A673 (cell line): ENCODE measurements at places on chromosomes 12 and 14.
A peak's percentile ranks its signal among the peaks of the same experiment; 100 is the strongest.

GRCh38 chr12:111066744-111067437 lies 146.5 kb upstream of the MYL2 start:
- DNase-seq, result peak; percentile 55

DNA sequence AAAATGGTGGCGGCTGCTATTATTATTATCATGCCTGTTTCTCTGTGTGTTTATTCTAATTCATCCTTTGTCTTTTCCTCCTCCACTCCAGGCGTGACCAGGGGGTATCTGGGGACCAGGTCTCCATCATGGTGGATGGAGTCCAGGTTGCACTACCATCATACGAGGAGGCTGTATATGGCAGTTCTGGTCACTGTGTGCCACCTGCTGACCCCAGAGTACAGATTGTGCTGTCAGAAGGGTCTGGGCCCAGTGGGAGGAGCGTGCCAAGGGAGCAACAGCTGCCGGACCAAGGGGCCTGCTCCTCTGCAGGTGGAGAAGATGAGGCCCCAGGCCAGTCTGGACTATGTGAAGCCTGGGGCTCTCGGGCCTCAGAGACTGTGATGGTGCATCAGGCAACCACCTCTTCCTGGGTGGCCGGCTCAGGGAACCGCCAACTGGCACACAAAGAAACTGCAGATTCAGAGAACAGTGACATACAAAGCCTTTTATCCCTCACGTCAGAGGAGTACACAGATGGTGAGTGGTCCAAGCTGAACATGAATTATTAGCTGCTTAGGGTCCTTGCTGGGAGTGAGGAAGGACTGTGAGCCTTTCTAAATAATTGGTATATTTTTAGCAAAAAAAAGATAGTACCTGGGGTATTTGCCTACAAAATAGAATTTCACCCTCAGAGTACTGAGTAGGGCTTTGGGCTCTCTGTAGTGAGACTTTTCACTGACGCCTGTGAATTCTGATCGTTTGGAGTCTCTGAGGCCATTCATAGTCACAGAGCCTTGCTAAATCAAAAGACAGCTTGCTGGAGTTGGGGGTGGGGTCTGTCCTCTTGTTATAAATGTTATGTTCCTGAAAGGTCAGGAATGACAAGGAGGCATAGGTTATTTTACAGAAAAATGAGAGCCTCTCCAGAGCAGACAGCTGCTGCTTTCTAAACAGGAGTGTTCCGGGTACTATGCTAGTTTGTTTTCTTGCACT lies 58.1 kb upstream of the SRSF5 start:
- no peak for DNase-seq

DNA sequence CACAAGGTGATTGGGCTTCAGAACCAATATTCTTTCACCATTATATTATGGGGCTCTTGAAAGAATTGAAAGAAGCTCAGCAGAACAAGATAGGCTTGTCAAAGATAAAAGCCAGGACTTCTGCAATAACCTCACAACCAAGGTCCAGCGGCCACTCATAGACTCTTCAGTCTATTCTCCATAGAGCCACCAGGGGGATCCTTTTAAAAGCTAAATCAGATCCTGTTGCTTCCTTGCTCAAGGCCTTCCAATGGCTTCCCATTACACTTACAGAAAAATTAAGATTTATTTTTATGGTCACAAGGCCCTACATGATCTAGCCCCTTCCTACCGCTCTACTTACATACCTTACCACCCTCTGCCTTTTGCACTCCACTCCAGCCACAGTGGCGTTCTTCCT lies 169.6 kb downstream of the C12orf42 start:
- peak; percentile 26 for DNase-seq

GRCh38 chr12:58588770-58589169 lies 331.5 kb downstream of the LRIG3 start:
- no peak for DNase-seq

GRCh38 chr14:94036313-94037167 lies 10.4 kb downstream of the OTUB2 start:
- DNase-seq, result peak; percentile 68

GRCh38 chr12:39538679-39539104 lies 80.9 kb downstream of the ABCD2 start:
- DNase-seq, result no peak

DNA sequence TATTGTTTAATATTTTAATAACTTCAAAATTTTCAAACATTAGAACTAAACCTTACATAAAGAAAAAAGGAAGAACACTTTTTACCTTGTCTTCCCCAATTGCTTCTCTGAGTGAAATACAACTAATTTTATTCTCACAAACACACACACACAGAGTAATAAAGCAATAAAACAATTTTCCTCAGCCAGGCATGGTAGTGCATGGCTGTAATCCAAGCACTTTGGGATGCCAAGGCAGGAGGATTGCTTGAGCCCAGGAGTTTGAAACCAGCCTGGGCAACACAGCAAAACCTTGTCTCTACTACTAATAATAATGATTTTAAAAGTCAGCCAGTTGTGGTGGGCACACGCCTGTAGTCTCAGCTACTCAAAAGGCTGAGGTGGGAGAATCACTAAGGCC lies 13.1 kb downstream of the PPP1R12A start:
- DNase-seq, result no peak

- DNase-seq, result no peak
These were observed 205.7 kb downstream of the DIO2 start for GRCh38 chr14:80005561-80005960.

- no peak for DNase-seq
These were observed 48.8 kb downstream of the SYNE3 start for GRCh38 chr14:95467657-95468056.

- DNase-seq, result no peak
These were observed 24.2 kb downstream of the GNPNAT1 start for GRCh38 chr14:52767058-52767833.

GRCh38 chr12:103401421-103401820 lies 94.3 kb downstream of the C12orf42 start:
- DNase-seq, result peak; percentile 5

DNA sequence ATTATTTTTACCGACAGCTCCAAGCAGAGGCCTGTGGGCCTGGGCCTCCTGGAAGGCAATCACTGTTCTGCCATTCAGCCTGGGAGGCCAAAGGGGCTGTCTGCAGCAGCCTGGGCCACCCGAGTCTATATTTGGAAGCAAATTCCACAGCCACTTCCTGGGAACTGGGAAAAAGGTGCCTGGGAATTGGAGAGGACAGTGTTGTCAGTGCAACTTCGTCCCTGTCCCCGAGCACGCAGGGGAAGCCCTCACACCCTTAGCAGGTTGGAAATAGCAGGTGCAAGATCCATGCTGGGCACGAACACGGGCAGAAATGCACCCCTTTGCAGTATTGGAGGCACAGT lies 9.6 kb upstream of the TBX5 start:
- no peak for DNase-seq

DNA sequence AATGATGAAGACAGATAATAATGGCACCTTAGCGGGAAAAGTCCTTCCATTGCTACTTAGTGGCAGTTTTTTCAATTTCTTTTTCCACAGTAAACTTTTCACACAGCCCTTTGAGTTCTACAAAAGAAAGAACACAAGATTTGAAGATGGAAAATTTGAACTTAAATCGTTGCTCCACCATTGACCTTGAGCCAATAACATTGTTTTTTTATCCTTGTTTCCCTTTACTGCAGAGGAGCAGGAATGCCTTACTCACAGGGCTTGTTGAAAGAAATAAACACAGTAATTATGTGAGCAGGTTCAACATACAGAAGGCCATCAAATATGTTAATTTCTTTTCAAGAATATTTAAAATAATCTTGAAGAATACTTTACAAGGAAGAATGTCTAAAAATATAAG lies 181.5 kb upstream of the KRR1 start:
- no peak for DNase-seq

GRCh38 chr12:78799649-78800048 lies 64.9 kb upstream of the SYT1 start:
- DNase-seq, result no peak

DNA sequence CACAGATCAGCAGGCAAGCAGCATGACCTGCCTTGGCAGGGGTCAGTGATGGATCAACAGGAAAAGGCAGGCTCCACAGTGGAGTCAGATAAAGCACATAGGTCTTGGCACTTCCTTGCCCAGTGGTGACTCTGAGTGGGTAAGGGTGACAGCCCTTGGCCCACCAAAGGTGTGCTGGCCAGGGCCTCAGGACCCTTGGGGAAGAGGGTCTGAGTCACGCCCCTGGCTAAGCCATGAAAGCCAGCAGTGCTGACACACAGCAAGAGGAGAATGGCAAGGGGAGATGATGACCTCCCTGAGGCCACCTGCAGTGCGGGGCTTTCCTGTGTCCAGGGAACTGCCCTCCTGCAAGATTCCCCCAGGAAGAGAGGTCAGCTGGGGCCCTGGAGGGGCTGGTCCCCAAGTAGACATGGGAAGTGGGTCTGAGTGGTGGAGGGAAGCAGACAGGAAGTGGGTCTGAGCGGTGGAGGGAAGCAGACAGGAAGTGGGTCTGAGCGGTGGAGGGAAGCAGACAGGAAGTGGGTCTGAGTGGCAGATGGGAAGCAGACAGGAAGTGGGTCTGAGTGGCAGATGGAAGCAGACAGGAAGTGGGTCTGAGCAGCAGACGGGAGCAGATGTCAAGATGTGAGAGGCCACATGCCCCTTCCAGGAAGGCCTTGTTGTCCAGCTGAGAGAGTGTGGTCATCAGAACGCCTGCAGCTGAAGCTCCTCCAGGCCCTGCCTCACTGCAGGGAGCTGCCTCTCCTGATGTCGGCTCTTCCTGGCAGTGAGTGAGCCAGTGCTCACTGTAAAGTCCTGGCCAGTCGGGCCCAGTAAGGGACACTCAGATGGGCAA lies 34.8 kb downstream of the DIO3 start:
- peak; percentile 14 for DNase-seq

- no peak for DNase-seq
These were observed 363.4 kb downstream of the NUAK1 start for GRCh38 chr12:105775343-105775742.

- DNase-seq, result no peak
These were observed 199.8 kb downstream of the TMX1 start for GRCh38 chr14:51439896-51440295.

GRCh38 chr12:52037248-52037861 lies 13.9 kb upstream of the NR4A1 start:
- peak; percentile 38 for DNase-seq

GRCh38 chr12:114998118-114998749 lies 314.3 kb upstream of the TBX3 start:
- DNase-seq, result no peak

DNA sequence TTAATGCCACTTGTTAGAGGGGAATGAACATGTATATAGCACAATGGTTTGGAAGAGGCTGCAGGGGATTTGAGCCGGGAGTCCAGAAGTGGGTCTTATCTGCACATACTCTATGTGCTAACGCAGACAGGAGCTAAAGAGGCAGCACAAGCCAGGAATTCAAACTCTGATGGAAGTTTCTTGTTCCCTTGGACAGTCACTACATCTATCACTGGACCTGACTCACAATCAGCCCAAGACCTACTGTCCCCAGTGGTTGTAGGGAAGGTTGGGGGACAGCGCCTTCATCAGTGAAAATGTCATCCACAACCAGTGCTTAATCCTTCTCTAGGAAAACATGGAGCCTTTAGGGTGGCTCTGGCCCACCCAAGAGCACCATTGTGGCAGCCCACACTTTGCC lies 107.8 kb downstream of the GCH1 start:
- no peak for DNase-seq
